ENCODE measurements at places on chromosomes 1 and 21.
A peak's percentile ranks its signal among the peaks of the same experiment; 100 is the strongest.

DNA sequence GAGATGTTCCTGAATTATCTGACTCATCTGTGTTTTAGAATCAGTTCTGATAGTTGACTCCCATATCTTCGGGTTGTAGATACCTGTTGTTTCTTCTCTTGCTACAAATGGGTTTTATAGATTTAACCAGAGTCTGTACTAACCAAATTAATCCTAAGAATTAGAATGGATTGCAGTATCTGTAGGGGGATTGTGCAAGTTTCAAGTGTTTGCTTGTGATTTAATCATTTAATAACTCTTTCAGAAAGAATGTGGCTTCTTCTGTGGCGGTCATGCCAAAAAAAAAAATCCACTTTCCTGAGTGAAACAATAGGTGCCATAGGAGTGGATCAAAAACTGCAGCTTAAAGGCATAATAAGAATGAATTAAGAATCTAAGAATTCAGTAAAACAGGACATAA, 9.4 kb downstream of the IPO9 start:
- no peak for DNase-seq

DNA sequence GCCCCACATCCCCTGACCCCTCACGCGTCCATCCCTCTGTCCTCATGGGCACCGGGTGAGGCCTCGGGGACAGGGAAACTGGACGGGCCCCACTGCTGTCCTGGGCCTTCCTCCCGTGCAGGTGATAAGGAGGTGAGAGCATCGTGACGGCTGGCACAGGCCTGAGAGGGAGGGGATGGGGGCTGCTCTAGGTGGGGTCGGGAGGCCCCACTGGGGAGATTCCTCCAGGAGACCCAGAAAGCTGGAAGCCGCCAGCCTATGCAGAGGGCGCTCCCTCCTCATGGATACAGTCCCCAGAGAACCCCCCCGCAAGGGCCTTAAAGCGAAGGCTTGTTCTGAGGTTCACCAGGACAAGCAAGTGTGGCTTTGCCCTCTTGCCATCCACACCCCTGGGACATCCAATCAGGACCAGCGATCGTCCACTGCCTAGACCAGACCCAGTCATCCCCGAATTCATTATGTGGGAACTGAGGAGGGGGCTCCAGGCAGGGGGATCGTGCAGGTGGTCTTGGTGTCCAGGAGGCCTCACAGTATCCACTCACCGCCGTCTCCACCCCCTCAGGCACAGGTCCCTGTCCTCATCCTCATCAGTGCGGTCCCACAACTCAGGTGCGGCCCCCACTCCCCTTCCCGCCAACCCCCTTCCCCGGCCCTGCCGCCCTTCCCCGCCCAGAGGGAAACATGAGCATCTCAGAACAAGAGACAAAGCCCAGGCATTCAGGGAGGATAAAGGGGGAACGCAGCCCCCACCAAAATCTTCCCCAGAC, 45.3 kb upstream of the COL18A1 start:
- no peak for DNase-seq

- no peak for DNase-seq
These were observed 63.1 kb downstream of the KIF21B start for GRCh38 chr1:200960236-200960947.

DNA sequence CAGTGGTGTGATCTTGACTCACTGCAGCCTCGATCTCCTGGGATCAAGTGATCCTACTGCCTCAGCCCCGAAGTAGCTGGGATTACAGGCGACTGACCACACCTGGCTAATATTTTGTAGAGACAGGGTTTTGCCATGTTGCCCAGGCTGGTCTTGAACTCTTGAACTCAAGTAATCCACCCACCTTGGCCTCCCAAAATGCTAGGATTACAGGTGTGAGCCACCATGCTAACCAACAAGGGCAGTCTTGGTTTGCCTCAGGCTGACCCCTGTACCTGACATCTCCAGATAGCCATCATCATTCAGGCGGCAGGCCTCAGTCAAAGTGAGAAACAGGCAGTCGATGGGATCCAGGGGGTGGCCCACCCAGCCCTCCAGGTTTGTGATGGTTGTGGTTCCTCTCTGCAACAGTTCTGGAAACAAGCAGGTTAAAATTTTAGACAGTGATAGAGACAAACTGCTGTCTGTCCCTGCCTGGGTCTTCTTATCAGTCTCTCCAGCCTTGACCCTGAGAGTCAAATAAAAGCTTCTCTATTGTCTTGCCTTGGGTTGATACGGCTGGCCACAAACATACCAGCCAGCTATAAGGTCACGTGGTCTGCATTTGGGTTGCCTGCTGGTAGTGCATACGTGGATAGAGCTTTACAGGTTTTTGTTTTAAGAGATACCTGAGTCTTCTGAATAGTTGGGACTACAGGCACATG, 26.8 kb downstream of the UROD start:
- no peak for DNase-seq

DNA sequence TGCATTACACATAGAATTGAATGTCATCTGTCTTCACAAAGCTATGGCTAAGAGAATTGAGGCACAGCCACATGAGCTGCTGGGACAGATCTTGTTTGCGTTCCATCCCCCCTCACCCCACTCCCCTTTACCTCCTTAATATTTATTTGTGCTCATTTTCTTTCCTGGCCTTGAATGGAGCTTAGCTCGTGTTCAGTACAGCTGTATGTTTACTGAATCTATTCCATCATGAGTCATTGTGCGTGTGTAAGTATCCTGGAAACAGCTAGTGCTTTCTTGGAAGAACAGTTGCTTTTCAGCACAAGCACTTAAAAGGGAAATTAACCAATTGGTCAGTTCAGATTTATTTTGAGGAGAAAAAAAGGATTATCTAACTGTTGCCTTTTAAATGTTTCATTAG, 14.7 kb downstream of the PROX1 start:
- DNase-seq = peak; percentile 95

GRCh38 chr1:219810451-219810850, 117.9 kb downstream of the SLC30A10 start:
- DNase-seq = no peak

DNA sequence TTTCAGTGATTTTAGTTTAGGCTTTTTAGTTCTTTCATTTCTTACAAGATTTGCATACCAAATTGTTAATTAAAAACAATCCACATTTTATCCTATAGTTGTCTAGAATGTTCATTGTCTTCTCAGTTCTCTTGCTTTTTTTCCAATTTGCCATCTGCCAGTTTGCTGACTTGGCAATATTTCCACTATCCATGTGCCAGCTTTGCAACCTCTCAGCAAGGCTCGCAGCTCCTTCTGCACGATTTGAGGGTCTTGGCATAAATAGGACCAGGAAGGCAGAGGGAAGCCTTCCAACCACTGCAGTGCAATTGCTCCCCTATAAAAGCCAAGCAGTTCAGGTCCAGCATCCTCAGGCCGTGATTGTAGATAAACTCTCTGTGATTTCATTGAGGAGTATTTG, 306.8 kb upstream of the FMN2 start:
- DNase-seq = no peak

- DNase-seq = no peak
These were observed 112.7 kb upstream of the BACE2 start for GRCh38 chr21:41055266-41055665.

DNA sequence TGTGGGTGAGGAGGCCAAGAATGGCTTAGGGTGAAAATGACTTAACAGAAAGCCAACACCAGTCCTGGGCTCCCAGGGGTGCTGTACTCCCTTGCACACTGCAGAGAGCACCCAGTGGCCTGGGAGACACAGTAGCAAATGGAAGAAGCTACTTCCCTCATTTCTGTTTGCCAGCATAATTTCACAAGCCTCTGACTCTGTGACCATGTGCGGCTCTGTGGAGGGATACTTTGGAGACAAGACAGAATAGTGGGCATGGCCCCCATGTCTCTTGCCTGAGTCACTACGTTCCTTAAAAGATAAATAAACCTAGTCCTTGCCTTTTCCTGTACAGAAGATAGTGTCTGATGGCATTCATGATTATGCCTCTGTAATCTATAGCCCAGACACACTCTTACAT, 38.1 kb downstream of the TRIM62 start:
- no peak for DNase-seq

- DNase-seq = no peak
These were observed 123.6 kb downstream of the MACF1 start for GRCh38 chr1:39328095-39328494.

DNA sequence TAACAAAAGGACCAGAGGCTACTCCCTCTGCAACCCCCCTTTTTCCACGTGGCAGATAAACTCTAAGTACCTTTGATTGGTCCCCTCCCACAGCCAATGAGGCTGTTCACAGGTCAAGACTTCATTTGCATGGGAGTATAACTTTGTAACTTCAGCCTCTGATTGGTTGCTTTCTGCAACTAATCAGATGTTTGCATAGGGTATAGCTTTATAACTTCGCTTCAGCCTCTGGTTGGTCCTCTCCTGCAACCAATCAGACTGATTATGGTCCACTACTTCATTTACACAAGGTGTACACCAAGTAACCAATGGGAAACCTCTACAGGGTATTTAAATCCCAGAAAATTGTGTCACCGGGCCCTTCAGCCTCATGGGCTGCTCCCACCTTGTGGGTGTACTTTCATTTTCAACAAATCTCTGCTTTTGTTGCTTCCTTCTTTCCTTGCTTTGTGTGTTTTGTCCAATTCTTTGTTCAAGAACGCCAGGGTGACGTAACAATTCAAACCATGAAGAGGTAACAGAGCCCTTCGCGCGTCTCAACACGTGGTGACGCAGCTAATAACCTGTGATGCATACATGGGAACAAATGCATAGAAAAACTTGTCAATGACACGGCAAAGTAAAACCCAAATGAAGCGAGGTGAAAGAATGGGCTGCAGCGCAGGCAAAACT, 47.2 kb downstream of the VPS26C start:
- DNase-seq = peak; percentile 16

- DNase-seq = no peak
These were observed 93.1 kb downstream of the ZMYM4 start for GRCh38 chr1:35361638-35362037.

DNA sequence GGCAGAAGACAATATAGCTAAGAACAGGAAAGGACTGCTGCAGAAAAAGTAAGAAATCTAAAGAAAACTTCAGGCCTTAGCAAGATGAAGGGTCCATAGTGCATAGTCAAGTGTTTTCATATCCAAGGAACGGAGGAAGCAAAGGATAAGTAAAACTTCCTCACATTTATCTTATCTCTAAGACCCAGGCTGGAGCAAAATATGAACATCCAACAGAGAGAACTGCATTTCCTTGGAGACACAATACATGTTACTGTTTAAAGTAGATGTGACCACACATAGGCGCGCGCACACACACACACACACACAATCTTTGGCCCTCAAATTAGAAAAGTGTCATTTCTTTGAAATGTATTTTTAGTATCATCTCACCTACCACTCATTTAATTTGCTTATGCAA, 66.7 kb downstream of the TTLL7 start:
- DNase-seq = no peak

- DNase-seq = no peak
These were observed 35.5 kb downstream of the CAPN2 start for GRCh38 chr1:223747838-223748335.

DNA sequence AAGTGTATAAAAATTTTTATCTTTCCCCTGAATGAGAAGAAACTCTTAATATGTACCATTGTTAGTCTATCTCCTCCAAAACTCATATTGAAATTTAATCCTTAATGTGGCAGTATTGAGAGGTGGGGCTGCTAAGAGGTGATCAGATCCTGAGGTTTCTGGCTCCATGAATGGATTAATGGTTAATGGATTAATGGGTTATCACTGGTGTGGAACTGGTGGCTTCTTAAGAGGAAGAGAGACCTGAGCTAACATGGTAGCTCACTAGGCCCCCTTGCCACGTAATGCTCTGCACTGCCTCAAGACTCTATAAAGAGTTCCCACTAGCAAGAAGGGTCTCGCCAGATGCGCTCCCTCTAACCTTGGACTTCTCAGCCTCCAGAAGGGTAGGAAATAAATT, 70.6 kb upstream of the ZBTB18 start:
- DNase-seq = no peak

GRCh38 chr1:162074276-162075005, 5.0 kb downstream of the NOS1AP start:
- no peak for DNase-seq

GRCh38 chr1:87642581-87643221, 314.0 kb downstream of the LMO4 start:
- peak; percentile 99 for DNase-seq

DNA sequence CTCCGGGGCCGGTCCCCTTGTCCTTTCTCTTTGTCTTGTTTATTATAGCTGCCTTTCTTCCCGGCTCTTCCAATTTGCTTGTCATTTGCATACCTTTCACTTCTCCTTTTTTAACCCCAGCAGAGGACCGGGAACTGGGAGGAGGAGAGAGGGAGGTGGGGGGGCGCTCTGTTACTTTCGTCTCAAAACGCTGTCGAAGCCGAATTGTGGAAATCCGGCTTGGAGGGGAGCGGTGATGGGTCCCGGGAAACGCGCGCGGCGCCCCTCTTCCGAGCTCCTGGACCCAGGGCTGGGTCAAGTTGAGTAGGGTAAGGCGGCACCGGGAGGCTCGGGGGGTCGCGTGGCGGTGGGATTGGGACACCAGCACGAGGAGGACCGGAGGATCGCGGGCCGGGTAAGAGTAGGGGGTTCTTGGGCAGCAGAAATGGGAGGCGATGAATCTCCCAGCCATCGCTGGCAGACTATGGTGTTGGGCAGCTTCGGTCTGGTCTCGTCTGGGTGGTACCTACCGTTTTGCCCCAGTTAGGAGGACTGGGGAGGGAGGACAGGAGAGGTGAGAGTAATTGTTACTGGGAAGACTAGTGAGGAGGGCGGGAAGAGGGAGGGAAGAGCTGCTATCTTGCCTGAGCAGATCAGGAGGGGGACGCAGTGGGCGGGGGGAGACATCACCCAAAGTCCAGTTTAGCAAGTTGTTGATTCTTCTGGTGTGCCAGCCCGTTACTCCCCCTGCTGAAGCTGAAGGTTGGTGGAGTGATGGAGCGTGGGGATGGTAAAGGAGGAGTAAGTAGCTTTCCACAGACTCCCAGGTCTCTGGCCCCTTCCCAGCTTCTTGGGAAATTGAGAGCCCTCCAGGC, 1.5 kb downstream of the PROX1 start:
- DNase-seq = peak; percentile 58

GRCh38 chr1:180425952-180426351, 76.4 kb downstream of the ACBD6 start:
- DNase-seq = no peak

- DNase-seq = no peak
These were observed 84.2 kb downstream of the ABCA4 start for GRCh38 chr1:94036730-94037129.

- no peak for DNase-seq
These were observed 1.4 kb upstream of the MIA3 start for GRCh38 chr1:222616525-222616924.

GRCh38 chr1:30407865-30408580, 315.4 kb downstream of the MATN1 start:
- no peak for DNase-seq
